Mesendoderm (in vitro differentiated cells): ENCODE measurements at places on chromosomes 7 and 10.

DNA sequence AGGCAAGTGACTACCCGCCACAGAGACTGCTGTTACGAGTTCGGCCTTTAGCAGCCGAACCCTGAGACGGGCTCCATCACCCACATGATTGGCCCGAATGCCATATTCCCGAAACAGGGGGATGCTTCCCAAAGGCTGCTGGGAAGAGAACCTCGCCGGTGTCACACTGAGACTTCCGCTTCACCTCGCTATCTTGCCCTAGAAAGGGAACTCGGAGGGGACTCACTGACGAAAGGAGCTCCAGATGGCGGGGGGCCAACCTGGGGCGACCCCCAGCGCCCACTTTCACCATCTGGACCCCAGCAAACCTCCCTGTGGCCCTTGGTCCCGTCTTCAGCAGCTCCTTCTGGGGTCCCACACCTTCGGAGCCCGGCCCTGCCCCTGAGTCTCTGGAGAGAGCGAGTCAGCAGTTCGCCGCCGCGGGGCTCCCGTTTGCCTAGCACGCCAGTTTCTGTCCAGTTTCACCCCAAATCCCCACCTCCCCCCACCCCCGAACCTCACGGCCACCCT, 529 bp downstream of the HPS1 start:
- peak; percentile 54 for DNase-seq

DNA sequence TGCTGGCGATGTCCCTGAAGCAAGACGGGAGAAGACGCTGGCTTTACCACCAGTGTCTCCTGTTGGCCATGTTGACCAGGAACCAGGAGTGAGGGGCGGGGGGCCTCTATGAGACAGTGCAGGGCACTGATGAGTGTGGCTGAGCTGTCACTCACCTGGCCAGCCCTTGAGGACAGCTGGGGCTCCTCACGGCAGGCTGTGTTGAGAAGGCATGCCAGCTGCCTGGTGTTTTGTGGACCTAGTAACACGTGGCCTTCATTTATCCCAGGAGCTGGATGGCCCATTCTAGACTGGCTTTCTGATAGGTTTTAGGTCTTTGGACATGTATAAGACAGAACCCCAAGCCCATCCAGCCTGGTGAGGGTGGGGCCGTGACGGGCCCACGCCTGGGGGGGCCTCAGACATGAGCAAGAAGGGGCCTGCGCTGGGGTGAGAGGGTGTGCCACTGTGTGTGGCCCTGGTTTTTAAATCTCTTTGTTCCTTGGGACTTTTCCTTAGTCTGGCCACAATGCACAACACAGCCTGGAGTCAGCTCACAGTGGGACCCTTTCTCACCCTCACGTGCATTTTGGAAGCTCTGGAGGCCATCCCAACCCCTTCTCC, 10.5 kb downstream of the RHBDD2 start:
- DNase-seq, result no peak

GRCh38 chr7:37081436-37081835, 357.1 kb upstream of the AOAH start:
- DNase-seq, result no peak

DNA sequence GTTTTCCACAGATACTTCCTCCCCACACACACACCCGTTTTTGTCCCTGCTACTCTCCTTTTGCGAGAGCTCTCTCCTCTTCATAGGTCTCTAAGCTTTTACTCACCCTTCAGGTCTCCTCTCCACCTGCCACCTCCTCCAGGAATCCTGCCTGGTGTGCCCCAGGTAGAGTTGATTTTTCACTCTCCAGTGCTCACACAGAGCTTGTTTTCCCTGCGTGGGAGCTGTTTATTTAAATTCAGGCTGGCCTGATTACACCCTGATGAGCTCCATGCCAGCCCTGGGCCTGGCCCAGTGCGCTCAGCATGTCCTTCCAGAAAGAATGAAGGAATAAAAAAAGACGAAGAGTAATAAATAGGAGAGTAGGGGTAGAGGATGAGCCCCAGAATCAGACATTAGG, 7.5 kb upstream of the CLDN4 start:
- DNase-seq, result no peak

DNA sequence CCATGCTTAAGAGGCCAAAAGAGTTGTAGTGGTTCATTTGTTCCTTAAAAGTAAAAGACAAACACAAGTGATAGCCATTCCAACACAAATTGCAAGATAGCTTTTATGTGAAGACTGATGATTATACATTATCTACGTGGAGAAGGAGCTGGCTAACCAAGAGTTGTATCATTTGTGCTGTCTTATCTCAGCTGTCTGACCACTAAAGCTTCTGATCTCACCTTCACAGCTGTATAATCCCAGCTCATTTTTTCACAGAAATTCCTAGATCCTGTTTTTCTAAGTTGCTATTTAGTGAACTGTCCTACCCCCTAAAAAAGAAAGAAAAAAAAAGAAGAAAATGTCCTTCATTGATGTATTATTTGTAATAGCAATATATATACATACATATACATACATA, 9.8 kb downstream of the USP6NL start:
- no peak for DNase-seq

DNA sequence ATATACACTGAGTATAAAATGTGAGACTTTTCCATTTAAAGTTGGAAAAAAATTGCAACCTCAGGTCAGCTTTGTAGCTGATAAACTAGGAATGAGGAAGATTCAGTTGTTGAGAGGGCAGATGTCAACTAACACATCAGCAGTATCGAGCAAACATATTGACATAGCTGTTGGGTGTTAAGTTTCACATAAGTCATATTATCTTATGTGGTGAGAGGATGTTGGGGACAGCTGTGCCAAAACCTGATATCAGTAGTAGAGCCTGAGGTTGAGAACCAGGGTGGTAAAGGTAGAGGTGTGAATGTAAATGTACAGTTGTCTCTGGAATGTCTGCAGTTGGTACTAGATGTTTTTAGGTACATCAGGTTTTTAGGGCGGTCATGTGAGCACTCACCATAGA, 5.0 kb downstream of the ZRANB1 start:
- DNase-seq, result no peak

DNA sequence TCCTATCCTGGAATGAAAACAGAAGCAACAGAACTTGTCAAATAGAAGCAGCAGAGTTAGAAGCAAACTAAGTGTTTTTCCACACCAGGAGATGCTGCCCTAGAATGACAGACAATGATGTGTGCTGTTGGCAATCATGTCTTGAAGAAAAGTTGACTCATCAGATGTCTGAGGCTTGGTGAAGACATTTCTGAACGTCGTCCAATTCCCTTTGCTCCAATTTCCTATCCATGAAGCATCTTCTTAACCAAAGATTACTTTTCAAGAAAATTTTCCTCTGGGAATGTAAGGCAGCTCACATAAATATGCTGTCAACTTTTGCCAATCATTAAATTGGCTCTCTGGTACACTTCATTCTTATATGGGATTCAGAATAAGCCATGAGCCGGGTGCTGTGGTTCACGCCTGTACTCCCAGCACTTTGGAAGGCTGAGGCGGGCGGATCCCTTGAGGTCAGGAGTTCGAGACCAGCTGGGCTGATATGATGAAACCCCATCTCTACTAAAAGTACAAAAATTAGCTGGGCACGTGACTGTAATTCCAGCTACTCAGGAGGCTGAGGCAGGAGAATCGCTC, 34.6 kb downstream of the MALSU1 start:
- DNase-seq, result no peak

DNA sequence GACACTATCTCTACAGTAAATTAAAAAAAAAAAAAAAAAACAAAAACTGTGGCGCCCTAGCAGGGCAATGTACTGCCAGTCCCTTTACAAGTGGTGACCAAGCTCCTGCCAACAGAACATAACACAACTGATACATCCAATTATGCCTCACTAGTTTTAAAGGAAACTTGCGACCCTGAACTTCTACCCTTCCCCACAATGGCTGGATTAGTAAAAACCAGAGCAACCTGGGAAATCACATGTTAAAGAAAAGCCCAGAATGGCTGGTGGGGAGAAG, 16.5 kb downstream of the ATE1 start:
- no peak for DNase-seq

GRCh38 chr7:124630395-124630794, 135.2 kb downstream of the GPR37 start:
- no peak for DNase-seq

DNA sequence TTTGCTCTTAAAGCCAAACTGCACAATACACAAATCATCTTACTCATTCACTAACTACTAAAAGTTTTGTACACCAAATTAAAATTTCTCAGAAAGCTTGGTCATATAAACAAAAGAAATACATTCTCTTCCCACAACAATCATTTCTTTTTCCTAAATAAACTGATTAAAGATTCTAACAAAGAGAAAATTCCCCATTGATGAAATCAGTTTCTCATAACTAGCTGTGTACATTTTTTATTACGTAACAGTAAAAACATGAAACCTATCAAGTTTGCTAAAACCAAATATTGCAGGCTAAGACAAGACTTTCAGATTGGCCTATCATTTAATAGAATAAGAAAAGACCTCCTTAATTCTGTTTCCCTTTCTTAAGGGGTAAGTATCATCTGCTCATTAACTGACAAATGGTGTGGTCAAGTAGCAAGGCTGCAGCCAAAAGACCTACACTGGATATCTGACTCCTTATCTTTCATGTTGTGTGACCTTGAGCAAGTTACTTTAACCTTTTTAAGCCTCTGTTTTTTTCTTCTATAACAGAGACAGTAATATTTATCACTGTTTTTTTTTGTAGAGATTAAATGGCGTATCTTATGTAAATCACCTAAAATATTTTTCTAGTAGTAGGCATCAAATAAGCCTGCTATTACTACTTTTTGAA, 22.4 kb downstream of the NAMPT start:
- no peak for DNase-seq

DNA sequence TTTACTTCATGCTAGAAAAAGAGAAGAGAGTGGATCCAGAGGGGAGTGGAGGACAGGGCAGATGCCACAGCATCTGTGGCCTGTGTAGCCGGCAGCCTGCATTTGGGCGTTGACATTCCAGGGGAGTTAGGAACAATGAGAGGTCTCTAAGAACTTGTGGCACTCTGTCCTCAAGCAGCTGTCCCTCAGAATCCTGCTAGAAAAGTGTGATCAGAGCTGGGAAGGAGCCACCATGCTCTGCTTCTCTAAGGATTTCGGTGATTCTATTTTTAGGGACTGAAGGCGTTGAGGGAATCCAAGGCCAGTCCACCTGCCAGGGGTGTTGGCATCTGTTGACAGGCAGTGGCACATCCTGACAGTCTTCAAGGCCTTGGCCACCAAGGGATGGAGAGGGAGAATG, 7.6 kb downstream of the LRIT2 start:
- DNase-seq, result no peak

DNA sequence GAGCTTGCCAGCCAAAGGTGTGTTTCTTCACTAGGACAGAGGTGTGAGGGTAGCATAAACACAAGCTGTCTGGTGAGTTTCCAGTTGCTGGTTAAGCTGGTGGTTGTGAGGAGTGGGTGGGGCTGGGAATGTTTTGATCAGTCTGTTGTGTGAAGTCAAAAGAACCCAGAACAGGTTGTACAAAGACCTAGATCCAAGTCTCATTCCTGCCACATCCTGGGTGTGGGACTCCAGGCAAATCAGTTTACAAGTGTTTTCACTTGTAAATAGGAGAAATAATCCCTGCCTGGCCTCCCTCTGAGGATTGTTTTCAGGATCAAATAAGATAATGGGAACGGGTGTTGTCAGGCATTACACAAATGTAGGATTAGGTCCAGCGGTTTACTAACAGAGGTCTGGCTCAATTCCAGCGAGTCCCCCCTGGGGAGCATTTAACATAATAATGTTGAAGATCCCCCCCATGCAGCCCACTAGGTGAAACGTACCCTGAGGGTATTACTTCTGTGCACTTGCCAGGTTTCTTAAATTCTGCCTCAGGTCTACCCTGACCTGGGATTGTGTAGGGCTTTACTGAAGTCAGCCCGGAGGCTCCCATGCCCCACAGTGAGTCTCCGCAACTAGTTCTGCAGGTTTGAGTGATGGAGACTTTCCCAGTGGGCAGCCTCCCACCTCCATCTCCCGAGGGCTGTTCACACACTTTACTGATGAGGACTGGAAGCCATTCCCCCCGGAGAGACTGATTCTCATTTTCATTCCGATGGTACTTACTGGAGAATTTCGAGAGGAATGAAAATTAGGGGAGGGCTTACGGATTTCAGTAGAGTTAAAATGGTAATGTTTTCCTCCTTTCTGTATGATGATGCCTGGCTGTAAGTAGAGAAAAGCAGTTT, 2.7 kb upstream of the FRAT2 start:
- peak; percentile 80 for DNase-seq

- DNase-seq, result no peak
These were observed 232.9 kb upstream of the NPY start for GRCh38 chr7:24050991-24051560.

GRCh38 chr7:151114151-151115090, 28.1 kb downstream of the AGAP3 start:
- DNase-seq, result peak; percentile 76

GRCh38 chr10:84424731-84425167, 96.4 kb downstream of the CCSER2 start:
- DNase-seq, result peak; percentile 64

- DNase-seq, result no peak
These were observed 15.0 kb downstream of the ARPC1A start for GRCh38 chr7:99340659-99341058.

DNA sequence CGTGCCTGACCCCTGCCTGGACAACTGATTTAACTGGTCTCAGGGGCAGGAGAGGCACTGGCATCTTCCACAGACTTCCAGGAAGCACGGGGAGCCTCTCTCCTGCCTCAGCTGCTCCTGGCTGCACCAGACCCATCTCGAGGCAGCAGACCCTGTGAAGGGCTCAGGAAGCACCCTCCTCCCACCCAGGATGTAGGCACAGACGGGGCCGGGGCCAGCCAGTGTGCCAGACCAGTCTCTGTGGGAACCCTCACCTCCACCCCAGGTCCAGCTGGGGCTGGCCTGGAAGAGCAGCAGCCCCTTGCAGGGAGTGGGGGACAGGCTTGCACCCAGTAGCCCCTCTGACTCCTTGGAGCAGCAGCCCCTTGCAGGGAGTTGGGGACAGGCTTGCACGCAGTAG, 56.3 kb downstream of the RASGEF1A start:
- no peak for DNase-seq

DNA sequence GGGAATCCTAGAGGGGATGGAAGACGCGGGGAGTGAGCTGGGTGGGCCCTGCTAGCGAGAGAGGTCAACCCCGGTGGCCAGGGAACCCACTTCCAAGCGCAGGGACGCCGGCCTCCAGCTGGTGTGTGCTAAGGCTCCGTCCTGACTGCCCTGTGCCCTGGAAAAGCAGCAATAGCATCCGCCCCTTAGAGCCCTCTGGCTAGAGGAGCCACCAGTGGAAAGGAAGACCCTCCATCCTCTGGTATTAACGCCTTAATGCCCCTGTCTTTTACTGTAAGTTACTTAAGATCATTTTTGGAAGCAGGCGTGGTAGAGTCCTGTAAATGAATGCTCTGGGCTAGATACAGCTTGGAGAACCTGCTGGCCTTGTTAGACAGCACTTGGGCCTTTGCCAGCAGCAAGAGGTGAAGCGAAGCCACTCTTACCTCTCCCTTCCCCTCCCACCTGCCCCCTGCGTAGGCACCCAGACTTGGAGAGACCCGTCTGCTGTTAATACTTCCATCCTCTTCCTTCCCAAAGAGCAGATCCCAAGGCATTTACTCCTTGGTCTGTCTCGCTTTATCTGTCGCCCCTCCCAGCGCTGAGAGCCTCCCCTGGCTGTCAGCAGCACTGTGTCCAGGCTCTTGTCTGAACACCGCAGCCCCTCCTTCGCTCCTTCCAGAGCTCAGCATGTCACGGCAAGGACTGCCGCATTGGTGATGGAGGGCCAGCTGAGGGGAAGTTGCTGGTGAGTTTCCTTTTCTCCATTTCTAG, 4.6 kb downstream of the REPIN1 start:
- DNase-seq, result peak; percentile 55
